ENCODE measurements at places on chromosomes 6 and 20. TPM values are rescaled to one million over a fixed set of nuclear protein-coding genes. Genes with fewer than 3 reads are reported as not detected.

Gene BNIP5
- total RNA-seq: not detected

Gene CALHM5
- 7.0 TPM for total RNA-seq

Gene BPIFA1
- total RNA-seq: not detected

Gene SPEF1
- not detected for total RNA-seq

Gene HLA-DPB1
- 37.4 TPM for total RNA-seq

Gene PPP1R16B
- 11.7 TPM for total RNA-seq

Gene KIF6
- 0.14 TPM for total RNA-seq

Gene ARFGAP1
- 58.6 TPM for total RNA-seq

Gene GPLD1
- 2.5 TPM for total RNA-seq

Gene PAK5
- total RNA-seq: not detected

Gene NCOA6
- total RNA-seq: 22.0 TPM

Gene XKR7
- not detected for total RNA-seq

Gene CHMP4B
- 104 TPM for total RNA-seq

Gene EGFL8
- 19.2 TPM for total RNA-seq

Gene WFDC2
- total RNA-seq: 38.0 TPM

Gene LY6G6C
- total RNA-seq: not detected

Gene BMP2
- total RNA-seq: 3.2 TPM

Gene TFAP2D
- total RNA-seq: not detected

Gene GSTA3
- not detected for total RNA-seq

Gene ASXL1
- total RNA-seq: 61.5 TPM

Gene PPIL1
- total RNA-seq: 18.3 TPM

Gene PRDM1
- 2.9 TPM for total RNA-seq

Gene ARHGAP40
- total RNA-seq: not detected

Gene NKX2-4
- total RNA-seq: not detected

Gene PACSIN1
- not detected for total RNA-seq

Gene BPIFB1
- not detected for total RNA-seq

Gene HTR1E
- not detected for total RNA-seq

Gene FAM83B
- total RNA-seq: not detected

Gene HEY2
- 9.2 TPM for total RNA-seq

Gene TRIM31
- total RNA-seq: not detected

Gene FGD2
- total RNA-seq: 23.2 TPM
